ENCODE measurements at places on chromosomes 2 and 18.

DNA sequence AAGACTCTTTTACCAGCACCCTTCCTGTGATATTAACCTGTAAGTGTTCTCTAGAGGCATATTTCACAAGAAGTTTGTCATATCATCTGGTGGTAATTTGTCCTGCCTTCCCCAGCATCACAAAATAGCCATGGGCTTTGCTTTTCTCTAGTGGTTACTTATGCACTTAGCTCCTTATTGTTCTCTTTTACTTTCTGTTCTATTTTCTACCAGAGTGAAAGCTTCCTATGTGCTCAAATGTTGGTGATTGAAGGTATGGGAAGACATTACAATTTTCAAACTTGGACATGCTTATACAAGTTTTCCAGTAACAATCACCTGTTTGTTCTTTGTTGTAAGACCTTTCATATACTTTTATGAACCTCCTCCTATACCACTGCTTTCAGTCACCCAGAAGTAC is 87.0 kb upstream of the KCNH7 start:
- no peak for DNase-seq

GRCh38 chr2:1140389-1141003 is 189.8 kb downstream of the SNTG2 start:
- peak; percentile 60 for DNase-seq

- no peak for DNase-seq
Observed at GRCh38 chr2:6965071-6965795, 48.0 kb downstream of the RNF144A start.

GRCh38 chr2:205746420-205746785 is 64.1 kb downstream of the NRP2 start:
- peak; percentile 92 for DNase-seq

- no peak for DNase-seq
Observed at GRCh38 chr18:76499637-76500340, 4.7 kb upstream of the ZNF516 start.

DNA sequence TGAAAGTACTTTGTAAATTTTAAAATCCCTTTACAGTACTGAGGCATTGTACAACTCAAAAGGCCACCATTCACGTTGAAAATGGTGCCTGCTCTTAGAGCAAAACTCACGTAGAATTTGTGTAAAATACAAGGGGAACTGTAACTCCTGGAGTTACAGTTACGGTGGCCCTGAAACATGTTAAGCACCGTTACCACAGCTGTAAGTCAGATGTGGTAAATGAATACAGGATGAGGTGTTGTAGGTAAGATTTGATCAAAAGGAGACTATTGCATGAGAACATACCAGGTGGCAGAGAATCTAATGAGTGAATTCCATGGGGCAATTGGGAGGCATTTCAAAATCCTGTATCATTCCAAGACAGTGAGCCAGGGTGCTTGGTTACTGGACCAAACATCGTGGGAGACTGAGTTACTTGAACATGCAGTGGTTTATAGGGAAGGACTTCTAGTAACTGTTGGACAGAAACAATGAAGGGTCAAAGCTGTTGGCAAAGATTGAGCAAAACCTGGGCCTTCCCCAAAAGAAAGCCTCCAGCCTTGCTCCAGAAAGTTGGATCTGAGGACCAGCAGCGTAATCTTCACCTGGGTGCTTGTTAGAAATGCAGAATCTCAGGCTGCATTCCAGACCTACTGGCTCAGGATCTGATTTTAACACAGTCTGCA is 535.8 kb upstream of the POU3F3 start:
- DNase-seq, result no peak

- DNase-seq, result peak; percentile 59
Observed at GRCh38 chr2:99404039-99404796, 67.0 kb downstream of the EIF5B start.
